Activated CD8-positive, alpha-beta memory T cell treated with anti-CD3 and anti-CD28 coated beads, Interleukin-2, amount 50 U/mL, for 4 hours (primary cell): ENCODE measurements at places on chromosomes 16 and 17.

- DNase-seq = no peak
Measured at GRCh38 chr16:65136681-65137080, 14.8 kb upstream of the CDH11 start.

DNA sequence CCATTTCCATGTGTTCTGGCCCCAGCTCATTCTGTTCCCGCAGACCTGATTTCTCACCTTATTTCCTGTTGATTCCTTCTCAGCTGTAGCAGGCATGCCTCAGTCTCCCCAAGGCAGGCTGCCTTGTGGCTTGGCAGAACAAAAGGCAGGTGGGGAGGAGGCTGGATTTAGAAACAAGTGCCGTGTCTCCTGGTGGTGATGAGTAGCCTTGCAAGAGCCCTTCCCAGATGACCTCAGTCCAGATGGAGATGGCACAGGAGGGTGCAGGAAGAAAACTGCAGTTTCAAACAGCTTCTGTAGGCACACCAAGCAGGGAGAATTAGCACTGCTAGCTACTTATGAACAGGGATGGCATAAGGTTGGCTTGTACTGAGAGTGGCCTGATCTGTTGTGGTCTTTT lies 64.6 kb downstream of the ARHGAP44 start:
- no peak for DNase-seq

DNA sequence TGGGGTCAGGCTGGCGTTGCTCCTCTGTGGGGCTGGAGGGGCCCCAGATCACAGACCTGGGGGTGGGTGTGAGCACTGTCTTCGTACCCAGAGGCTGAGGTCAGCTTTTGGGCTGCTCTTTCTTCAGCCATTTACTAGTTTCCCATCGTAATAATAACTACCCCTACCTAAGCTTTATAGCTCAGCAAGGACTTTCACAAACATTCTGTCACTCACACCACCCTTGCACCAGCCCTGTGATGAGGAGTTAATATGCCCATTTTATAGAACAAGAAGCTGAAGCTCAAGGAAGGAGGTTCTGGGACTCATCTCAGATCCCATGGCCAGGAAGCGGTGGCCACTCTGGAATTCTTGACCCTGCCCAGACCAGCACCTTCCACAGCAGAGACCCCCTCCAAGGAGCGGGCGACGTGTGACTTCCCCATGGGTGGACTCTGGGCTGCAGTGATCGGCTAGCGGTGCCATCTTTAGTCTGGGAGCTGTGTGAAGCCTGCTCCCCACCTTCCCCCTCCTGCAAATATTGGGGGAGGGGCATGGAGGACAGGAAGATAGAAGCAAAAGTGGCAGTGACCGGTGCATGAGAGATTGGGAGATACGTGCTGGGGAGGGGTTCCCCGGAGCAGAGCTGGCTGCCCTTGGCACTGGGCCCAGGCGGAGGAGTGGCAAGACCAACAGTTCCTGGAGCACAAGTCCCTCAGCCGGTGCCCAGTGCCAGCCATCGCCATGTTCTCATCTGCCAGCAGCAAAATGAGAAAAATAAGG lies 81.8 kb upstream of the TOB1 start:
- no peak for DNase-seq

DNA sequence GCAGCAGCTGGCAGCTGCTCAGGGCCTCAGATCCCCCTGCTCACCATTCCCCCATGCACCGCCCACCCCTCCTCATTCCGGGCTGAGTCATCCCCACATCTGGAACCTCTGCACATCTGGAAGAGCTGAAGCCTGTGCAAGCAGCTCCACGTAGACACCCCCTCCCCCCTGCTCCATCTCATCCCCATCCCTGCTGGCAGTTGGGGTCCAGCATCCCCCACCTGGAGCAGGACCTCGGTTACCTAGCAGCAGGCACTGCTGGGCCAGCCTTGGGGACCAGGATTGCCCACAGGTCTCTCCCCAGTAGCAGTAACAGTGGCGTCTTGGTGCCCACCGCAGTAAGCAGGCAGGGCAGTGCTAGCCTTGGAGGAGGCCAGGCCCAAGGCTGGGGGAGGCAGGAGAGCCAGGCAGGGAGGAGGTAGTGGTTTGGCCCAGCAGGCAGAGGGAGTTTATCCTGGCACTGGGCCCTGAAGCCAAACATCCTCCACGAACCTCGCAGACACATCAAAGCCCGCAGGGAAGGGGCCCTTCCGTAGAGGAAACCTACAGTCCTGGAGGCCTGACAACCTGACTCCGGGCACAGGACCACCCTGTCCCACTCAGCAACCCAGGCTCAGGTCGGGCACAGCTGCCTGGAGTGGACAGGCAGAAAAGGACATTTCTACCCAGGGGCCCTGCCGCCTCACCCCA lies 7.7 kb upstream of the TMEM92 start:
- DNase-seq = no peak

GRCh38 chr16:85652431-85653221 lies 36.1 kb downstream of the GINS2 start:
- no peak for DNase-seq

DNA sequence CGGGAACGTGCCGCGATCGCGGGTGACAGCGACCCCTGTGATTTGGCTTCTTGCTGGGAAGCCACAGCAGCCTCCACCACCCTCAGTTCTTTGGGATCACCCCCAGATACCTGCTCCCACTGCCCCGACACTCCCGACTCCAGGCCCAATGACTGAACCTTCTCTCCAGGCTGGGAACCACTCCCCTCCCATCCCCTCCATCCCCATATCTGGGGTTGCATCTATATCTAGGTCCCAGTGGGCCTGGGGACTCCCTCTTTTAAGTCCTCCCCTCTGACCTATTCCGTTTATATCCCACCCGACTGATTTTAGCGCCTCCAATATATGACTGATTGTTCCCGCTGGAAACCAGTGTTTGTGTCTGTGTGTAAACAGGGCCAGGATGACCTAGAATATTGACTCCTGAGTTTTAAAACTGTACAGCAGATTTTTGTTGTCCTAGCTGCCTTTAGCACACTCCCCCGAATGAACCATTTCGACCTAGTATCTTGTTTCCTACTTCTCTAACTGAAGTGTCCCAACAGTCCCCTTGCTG lies 667 bp downstream of the PSMD3 start:
- no peak for DNase-seq

DNA sequence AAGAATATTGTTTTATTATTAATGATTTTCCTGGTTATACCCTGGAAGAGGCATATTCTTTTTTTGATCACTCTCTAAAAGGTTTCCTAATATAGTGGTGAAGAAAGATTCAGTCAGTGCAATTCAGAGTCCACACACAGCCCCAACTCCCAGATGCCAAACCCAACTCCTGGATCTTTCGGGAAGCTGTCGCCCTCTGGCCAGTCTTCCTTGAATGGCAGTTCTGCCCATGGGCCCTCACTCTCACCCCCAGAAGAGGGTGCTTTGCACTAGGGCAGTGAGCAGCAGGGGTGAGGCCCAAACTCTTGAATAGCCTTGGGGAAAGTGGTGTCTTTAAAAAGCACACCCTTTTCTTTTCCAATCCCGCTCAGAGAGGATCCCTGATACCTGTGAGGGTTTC lies 11.0 kb downstream of the KRT32 start:
- DNase-seq = no peak

- no peak for DNase-seq
Measured at GRCh38 chr16:73669535-73670274, 621.8 kb upstream of the ZFHX3 start.

DNA sequence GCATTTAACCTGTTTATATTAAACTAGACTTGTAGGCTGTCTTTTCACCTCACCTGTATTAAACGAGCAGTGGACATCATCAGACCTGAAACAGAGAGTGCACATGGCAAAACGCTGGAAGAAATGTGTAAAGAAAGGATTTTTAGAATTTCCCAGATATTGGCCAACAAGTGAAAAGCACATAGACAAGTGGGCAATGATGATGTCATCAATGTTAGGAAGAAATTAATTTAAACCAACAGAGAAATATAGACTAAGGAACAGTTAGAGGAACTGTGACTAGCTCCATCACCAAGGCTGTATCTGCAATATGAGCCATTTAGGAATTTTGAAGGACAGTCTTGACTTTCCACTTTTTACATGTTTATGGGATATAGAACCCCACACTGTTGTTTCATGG lies 67.1 kb upstream of the SLC12A3 start:
- no peak for DNase-seq
